Thymus (tissue), 14 donors: ENCODE measurements at places on chromosomes 12 and 14. TPM values are rescaled to one million over a fixed set of nuclear protein-coding genes. Genes with fewer than 3 reads are reported as not detected.

DNA sequence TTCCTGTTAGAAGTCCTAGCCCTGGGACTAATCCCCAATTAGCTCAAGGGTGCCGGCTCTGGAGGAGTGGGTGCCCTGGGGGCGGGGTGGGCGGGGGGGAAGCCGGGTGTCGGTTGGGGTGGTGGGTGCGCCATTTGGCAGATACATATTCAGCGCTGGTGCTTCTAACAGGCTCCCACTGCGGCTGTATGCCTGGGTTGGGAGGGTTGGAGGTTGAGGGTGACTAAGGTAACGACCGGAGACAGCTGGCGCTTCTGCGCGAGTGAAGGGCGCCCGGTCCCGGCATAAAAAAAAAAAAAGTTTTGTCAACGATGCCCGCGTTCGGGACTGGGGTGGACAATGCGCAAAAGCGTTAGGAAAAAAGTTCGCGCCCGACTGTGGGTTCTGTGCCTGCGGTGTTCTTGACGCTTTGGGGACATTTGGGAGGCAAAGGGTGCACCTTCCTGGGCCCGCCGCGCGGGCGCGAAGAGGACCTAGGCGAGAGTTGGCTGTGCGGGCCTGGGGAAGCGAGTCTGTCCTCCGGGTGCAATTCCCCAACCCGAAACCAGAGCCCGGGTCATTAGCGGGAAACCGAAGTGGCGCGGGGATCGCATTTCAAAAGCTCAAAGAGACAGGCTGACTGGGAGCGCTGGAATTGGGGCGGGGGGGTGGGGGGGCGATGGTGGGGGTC is 19.2 kb downstream of the TBX3 start:
- H3K27ac ChIP-seq = no peak overlapping the region
- no peaks in the 10 kb centered on the region for H3K36me3 ChIP-seq
- H3K27me3 ChIP-seq = peaks cover 71% of the 10 kb centered on the region
- no peak for DNase-seq
- no peaks in the 10 kb centered on the region for H3K4me1 ChIP-seq

GRCh38 chr12:1519642-1520041 is 74.7 kb downstream of the FBXL14 start:
- no peak overlapping the region for H3K4me3 ChIP-seq
- H3K27ac ChIP-seq = no peak overlapping the region
- no peaks in the 10 kb centered on the region for H3K4me1 ChIP-seq
- H3K27me3 ChIP-seq = peaks cover 45% of the 10 kb centered on the region
- H3K36me3 ChIP-seq = no peaks in the 10 kb centered on the region

- no peaks in the 10 kb centered on the region for H3K4me1 ChIP-seq
- no peak overlapping the region for H3K27ac ChIP-seq
These were observed 134.6 kb downstream of the VRK1 start for GRCh38 chr14:96931751-96932150.

- no peak for DNase-seq
- H3K27ac ChIP-seq = no peak overlapping the region
- no peaks in the 10 kb centered on the region for H3K27me3 ChIP-seq
- no peaks in the 10 kb centered on the region for H3K36me3 ChIP-seq
These were observed 17.8 kb downstream of the EFCAB11 start for GRCh38 chr14:89936654-89937185.

SLC25A47 gene
- polyA plus RNA-seq = 0.09 TPM
